Natural killer cell (primary cell): ENCODE measurements at places on chromosomes 16 and 17. TPM values are rescaled to one million over a fixed set of nuclear protein-coding genes. Genes with fewer than 3 reads are reported as not detected.

The HEATR9 gene
- total RNA-seq: 10.0 TPM

The ZG16B gene
- total RNA-seq: 0.78 TPM

The EVI2A gene
- total RNA-seq: 20.9 TPM

The NXPH3 gene
- not detected for total RNA-seq

The CA4 gene
- total RNA-seq: not detected

The CCL18 gene
- total RNA-seq: 0.54 TPM

GRCh38 chr17:44919411-44919810 is 4.1 kb upstream of the GFAP start:
- DNase-seq: no peak

- peak; percentile 61 for DNase-seq
Measured at GRCh38 chr17:38605841-38606645, at the start of gene SRCIN1. Gene SRCIN1, minus strand, starts transcription at chr17:38605952. Its CDS starts 247 bp downstream, at chr17:38605705.

- DNase-seq: peak; percentile 83
Measured at GRCh38 chr16:679814-680624, at the start of gene STUB1. Gene STUB1, plus strand, starts transcription at chr16:680410. Its CDS starts 116 bp downstream, at chr16:680526.

DNA sequence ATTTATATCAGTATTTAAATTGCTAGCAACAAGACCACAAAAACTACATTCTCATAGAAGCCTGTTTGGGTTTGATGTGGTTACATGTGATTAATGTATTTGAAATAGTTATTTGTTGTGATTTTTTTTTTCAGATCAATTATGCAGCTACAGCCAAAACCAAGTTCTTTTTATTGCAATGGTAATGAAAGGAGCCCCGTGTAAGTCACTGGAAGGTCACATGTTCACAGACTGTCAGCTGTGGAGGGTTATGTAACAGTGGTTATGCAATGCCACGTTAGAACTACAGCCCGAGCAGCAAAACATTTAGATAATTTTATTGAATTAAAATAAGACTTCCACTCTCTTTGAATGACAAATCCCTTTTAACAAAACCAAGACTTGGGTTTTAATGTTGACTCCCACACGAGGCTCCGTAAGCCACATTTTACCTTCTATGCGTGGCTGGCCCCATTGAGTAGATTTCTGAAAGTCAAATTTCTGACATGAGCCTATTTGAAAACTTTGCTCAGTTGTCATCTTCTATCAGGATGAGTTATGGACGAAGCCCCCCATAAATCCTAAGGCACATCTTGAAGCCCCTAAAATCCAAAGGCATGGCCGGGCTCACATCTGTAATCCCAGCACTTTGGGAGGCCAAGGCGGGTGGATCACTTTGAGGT is 41.8 kb upstream of the SEC14L1 start:
- DNase-seq: no peak

DNA sequence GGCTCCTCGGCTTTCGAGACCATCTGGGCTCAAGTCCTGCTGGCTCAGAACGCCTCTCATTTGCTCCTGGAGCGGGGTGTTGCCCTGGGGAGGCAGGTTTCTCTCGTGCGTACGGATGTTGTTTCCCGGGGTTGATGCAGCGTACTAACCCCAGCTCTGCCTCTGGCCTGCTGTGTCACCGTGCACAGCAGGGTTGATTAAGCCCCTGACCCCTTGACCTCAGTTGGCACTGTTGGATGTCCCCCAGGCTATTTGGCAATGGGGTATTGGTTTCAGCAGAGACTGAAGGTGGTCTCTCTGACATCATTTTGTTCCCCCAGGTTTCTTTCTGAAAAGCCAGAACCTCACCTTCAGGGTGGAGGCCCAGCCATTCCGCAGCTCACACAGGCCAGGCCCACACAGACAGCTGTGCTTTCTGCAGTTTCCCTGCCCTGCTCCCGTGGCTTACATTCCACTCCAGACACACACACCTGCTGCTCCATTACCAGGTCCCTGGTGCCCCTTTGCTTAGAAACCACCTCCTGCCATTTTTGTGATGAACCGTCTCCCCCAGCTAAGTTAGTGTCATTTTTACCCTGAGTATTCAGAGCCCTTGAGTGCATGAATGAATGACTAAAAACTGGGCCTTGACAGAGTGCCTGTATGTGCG is 233.5 kb downstream of the CCDC182 start:
- no peak for DNase-seq

- DNase-seq: peak; percentile 92
Measured at GRCh38 chr16:31700530-31701388, 172.8 kb upstream of the ZNF267 start.

GRCh38 chr17:64130559-64131001 is 636 bp upstream of the ERN1 start:
- DNase-seq: no peak

DNA sequence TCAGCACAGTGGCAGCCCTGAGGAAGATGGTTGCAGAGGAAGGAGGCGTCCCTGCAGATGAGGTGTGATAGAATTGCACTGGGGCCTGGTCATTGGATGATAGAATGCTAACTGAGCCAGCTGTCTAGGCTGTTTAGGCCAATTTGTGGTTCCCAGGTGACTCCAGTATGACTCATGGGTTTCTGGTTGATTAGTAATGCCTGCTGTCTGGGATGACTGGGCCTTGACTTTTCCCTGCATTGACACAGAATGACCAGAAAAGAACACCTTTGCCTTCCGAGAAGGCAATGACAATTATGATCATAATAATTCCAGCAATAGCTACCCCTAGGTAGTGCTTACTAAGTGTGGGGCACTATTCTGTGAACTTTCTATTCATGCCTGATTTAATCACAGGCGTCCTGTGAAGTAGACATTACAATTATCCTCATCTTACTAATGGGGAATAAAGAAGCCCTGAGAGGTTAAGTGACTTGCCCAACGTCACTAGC is 31.5 kb downstream of the USP43 start:
- DNase-seq: no peak

DNA sequence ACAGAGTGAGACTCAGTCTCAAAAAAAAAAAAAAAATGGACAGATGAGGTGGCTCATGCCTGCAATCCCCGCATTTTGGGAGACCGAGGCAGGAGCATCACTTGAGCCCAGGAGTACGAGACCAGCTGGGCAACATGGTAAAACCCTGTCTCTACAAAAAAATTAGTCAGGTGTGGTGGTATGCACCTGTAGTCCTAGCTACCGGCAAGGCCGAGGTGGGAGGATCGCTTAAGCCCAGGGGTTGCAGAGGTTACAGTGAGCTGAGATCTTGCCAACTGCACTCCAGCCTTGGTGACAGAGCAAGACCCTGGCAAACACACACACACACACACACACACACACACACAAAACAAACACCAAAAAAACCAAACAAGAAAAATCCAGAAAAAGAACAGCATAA is 7.7 kb upstream of the ENGASE start:
- DNase-seq: no peak

GRCh38 chr16:56910654-56911539 is 21.0 kb upstream of the HERPUD1 start:
- DNase-seq: no peak

DNA sequence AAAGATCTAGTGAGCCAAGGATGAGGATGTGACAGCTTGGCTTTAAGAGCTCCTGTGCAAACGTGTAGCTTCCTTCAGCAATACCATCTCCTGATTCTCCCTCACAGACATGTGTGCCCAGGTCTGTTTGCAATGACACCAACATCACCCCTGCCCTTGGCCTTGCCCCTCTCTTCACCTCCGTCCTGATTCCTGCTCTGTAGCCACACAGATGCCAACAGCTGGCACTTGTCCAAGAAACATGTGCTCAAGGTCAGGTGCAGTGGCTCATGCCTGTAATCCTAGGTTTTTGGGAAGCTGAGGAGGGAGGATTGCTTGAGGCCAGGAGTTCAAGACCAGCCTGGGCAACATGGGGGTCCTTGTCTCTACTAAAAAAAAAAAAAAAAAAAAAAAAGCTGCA is 103.8 kb upstream of the CRHR1 start:
- DNase-seq: no peak

- DNase-seq: no peak
Measured at GRCh38 chr17:63474174-63474573, 2.7 kb upstream of the ACE start.

DNA sequence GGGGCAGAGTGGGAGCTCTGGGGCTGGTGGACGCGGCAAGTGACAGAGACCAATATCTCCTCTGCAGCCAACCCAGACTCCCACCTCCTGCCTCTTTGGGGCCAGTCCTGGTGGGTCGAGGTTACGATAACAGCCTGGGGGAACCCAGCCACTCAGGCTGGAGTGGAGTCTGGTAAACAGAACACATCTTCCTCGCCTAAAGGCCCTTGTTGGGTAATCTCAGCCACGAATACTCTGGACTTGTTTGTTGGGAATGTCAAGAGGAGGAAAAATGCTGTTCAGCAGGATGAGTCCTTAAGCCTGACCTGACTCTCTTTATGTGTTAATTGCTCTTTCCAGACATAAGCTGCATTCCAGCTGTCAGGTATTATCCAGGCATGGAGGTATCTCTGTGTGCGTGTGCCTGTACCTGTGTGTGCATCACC is 8.0 kb upstream of the SPNS2 start:
- no peak for DNase-seq

DNA sequence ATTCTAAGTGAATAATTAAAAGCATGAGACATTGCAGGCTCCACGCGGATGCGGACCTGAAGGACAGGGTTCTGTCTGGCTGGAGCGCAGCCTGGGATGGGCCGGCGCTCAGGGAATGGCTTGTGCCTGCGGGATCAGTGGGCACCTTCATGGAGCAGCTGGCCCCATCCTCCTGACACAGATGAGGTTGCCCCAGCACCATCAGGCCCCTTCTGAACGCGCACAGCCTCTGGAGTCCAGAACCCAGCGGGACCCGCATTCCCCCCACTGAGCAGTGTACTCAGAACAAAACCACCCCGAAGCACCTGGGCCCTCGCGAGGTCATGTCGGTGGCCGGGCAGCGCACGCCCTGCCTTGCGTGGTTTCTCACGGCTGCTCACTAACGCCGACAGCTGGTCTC is 70.5 kb upstream of the CHMP6 start:
- DNase-seq: no peak

- no peak for DNase-seq
Measured at GRCh38 chr17:71329310-71330098, 791.3 kb upstream of the SOX9 start.

- DNase-seq: no peak
Measured at GRCh38 chr17:77872199-77872598, 86.3 kb upstream of the TNRC6C start.

- DNase-seq: peak; percentile 75
Measured at GRCh38 chr16:4330277-4330874, 14.5 kb downstream of the GLIS2 start.

GRCh38 chr17:21475571-21475970 is 99.4 kb downstream of the KCNJ12 start:
- no peak for DNase-seq

DNA sequence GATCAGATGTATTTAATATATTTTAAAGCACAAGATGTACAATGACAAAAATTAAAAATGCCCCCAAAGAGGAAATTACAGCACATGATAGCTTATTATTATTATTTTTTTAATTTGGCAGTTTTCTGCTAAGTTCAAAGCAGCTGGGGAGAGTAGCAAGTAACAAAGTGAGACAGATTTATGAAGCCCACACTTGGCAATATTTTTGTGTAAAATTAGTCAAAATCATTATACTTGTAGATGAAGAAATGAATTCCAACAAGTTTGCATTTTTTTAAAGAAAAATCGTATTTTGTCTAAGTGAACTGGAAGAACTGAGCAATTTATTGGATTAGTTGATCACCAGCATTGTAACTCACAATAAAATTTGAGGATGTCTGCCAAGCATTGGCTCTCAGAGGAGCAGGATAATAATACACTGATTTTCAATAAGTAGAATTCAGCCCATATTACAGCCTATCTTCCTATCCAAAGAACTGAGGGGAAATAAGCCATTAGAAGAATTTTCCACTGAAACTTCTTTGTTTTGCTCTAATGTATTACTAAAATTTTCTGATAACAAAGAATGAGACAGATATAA is 215.6 kb downstream of the MAP2K6 start:
- DNase-seq: no peak

DNA sequence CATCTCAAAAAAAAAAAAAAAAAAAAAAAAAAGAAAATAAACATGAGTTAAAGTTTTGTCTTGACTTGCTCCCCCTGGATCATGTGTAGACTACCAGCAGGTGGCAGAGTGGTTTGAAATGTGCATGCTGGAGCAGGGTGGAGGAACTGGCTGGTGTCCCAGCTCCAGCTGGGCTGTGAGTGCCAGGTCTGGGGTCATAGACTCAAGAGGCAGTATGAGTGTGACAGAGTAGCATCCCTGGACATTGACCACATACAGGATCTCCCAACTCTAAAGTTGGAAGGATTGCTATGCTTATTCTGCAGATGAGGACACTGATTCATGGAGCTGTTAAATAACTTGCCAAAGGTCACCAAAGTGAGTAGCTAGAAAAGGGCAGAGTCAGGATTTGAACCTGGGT is 198.0 kb upstream of the MPHOSPH6 start:
- no peak for DNase-seq

DNA sequence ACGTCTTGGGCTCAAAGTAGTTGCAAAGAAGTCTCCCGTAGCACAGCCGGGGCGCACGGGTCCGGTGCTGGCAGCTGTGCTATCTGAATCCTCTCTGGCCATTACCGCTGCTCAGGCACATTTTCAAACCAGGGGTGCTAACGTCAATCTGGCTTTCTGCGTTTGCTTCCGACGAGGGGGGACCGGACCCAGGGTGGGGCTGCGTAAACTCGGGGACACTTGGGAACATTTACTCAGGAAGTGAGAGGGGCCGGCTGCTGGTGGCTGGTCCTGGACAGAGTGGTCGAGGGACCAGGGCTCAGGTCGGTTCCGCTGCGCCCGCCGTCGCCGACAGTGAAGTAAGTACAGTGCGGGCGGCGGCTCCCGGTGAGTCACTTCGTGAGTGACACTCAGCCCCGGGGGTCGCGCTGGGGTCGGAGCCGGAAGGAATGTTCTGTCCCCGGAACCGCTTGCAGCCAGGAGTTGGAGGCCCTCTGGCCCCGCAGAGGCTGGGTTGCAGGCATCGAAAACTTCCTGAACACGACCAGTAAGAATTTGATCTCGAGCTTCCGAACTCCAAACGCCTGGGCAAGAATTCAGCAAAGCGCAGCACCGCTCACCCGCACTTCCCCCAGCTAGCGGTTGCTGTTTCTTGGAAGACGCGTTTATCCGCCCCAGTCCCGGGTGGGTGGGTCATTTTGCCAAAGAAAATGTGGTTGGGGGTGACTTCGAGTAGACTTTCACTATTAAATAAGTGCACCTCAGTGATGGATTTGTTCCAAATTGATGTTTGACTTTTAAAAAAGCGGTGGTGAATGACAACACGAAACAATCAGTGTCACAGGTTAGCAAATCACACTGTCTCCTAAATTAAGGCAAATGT is 1.4 kb upstream of the HS3ST3B1 start:
- peak; percentile 46 for DNase-seq

- DNase-seq: peak; percentile 78
Measured at GRCh38 chr16:88527186-88527936, 42.8 kb upstream of the ZC3H18 start.
